ENCODE measurements at places on chromosomes 7 and 10. TPM values are rescaled to one million over a fixed set of nuclear protein-coding genes. Genes with fewer than 3 reads are reported as not detected.

Gene GNG11
- 43.6 TPM for total RNA-seq

Gene GNGT1
- total RNA-seq: not detected

Gene SPDYE5
- total RNA-seq: not detected

Gene OR6B1
- not detected for total RNA-seq

Gene ZNF467
- 0.12 TPM for total RNA-seq

Gene CYP3A7
- 0.12 TPM for total RNA-seq

Gene DDIT4
- total RNA-seq: 122 TPM

Measured in epithelial cell of proximal tubule (primary cell).